Sciatic nerve (tissue), 2 donors: ENCODE measurements at places on chromosomes 1 and 21. TPM values are rescaled to one million over a fixed set of nuclear protein-coding genes. Genes with fewer than 3 reads are reported as not detected.

DNA sequence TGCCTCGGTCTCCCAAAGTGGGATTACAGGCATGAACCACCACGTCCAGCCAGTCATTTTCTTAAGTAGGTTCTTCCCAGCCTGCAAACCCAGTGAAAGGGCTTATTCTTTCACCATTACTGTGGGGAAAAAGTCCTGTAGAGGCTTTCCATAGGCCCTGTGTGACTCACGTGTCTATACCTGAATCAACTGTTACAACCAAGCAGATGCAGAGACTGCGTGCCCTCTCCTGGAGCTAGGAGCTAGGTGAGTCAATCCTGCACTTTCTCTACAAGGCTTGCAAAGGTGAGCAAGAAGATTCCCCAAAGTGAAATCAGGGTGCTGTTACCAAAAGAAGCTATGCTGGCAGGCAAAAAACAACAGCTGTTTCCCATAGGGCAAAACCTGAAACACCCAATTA lies 13.8 kb upstream of the MPZL1 start:
- no peak for DNase-seq

GRCh38 chr1:29549001-29549400 lies 312.7 kb downstream of the PTPRU start:
- no peak for DNase-seq

- DNase-seq, result no peak
Observed at GRCh38 chr1:10957133-10957532, 55.3 kb upstream of the TARDBP start.

DNA sequence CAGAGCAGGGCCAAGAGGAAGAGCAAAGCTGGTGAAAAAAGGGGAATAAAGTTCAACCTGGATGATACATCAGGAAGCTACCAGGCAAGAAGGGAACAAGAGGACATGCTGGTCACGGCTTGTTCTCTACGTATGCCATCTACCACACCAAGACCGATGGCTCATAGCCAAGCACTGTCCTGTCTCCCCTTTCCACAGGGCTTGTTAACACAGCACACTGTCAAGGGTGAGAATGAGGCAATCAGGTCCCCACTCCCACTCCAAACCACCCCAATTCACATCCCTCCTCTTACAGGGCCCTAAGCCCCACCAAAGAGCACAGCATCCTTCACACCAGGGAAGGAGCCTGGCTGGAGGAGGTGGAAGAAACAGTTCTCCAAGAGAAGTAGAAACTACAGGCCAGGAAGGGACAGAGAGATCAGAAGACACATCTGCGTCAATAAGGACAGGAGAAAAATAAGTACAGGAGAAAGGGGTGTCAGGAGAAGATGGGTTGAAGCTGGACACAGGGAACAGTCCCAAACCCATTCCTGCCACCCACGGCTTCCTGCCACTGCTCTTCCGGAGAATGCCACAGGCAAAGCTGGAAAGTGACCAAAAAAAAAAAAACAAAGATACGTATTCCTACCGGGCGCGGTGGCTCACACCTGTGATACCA lies 923 bp upstream of the SHC1 start:
- DNase-seq, result no peak

DNA sequence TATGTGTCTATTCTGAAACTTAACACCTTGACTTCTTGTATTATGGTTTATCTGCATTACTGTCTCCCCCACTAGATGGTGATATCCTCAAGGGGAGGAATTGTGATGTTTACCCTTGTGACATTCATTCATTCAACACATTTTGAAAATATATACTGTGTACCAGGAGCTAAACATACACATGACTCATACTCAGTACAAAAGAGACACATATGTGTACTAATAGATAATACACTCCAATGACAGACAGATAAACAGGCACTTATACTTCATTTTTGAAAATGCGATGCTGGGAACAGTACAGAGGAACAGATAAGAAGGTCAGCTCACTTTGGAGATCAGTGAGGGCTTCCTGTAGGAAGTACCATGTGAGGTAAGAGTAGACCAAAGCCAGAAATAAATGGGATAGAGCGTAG lies 8.9 kb upstream of the RAB3GAP2 start:
- no peak for DNase-seq

DNA sequence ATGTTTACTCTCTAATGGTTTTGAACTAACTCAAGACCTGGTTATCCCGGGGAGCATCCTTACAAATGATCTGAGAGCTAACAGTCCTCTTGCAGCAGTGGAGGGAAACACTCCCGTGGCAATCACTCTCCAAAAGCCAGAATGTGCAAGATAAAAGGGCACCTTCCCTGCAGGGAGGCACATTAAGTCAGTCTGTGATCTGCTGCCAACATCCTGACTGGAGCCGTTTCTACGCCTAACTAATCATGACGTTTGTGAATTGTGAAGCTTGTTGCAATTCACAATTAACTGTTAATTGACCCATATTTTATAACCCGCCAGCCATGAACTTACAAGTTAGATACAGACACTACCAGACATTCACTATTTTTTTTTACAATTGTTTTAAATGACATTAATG lies 52.1 kb upstream of the LGALS8 start:
- no peak for DNase-seq

Gene CELA3B
- 1.2 TPM for total RNA-seq

Gene MNDA
- total RNA-seq, result 27.8 TPM

Gene RGS8
- total RNA-seq, result 0.13 TPM

Gene CD84
- 13.5 TPM for total RNA-seq

Gene TAF12
- 17.7 TPM for total RNA-seq

Gene URB2
- total RNA-seq, result 8.2 TPM

Gene OR2T33
- total RNA-seq, result not detected

Gene OR2T2
- total RNA-seq, result not detected

Gene IGSF9
- 0.18 TPM for total RNA-seq
